Glutamatergic neuron (in vitro differentiated cells): ENCODE measurements at places on chromosomes 16 and 17.

GRCh38 chr17:48128400-48128799 is 20.8 kb downstream of the SNX11 start:
- no peak for DNase-seq

- no peak for DNase-seq
Observed at GRCh38 chr16:13143551-13143950, 242.2 kb downstream of the SHISA9 start.

GRCh38 chr17:33096161-33096560 is 104.5 kb downstream of the SPACA3 start:
- DNase-seq = no peak

DNA sequence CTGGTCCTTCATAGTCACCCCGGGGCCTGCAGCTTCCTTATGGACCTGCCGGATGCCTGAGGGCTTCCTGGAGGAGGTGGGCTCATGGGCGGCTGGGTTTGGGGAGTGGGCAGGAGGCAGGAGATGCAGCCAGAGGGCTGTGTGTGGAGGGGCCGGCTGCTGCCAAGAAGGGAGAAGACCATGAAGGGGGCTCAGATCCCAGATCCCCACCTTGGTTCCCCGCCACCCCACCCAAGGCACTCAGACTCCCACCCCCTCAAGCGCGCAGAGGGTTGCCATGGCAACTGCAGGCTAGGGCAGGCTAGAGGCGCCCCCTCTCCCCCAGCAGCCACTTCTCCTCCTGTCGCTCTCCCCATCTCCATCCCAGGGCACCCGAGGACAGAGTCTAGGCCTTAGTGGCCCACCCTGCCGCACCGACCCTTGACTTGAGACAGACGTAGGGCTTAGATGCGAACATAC is 104.5 kb downstream of the CRLF3 start:
- no peak for DNase-seq

GRCh38 chr17:49381793-49382192 is 19.7 kb upstream of the ZNF652 start:
- no peak for DNase-seq

- no peak for DNase-seq
Observed at GRCh38 chr17:57413848-57414651, 157.7 kb downstream of the MSI2 start.

- no peak for DNase-seq
Observed at GRCh38 chr17:27978689-27979175, 63.7 kb upstream of the NLK start.

- DNase-seq = no peak
Observed at GRCh38 chr16:140175-140857, 1.8 kb upstream of the NPRL3 start.

DNA sequence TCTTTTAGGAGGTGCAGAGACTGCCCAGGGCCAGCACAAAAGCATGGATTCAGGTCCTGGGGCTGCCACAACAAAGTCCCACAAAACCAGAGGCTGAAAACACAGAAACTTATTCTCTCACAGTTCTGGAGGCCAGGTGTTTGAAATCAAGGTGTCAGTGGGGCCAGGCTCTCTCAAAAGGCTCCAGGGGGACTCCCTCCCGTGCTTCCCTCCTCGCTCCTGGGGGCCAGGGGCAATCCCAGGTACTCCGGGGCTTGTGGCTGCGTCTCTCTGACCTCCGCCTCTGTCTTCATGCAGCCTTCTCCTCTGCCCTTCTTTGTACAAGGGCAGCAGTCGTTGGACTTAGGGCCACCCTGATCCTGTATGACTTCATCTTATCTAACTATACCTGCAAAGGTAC is 8.3 kb upstream of the RBFOX3 start:
- DNase-seq = no peak

DNA sequence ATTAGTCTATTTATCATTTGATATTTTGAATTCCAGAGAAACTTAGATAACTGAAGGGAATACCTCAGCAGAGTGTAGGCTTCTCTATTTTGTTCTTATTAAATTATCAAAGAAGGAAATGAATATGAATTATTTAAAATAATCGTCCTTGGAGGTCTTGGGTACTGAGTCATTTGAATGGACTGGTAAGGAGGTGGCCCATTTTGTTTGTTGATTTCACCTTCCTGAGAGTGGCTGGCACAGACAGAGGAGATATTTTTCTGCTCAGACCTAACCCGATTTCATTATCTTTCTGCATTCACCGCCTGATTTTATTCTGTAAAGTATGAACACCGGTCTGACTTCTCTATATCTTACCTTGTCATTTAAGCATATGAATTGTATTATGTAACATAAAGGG is 88.0 kb downstream of the USP22 start:
- DNase-seq = no peak
